ENCODE measurements at places on chromosomes 16 and 17.

DNA sequence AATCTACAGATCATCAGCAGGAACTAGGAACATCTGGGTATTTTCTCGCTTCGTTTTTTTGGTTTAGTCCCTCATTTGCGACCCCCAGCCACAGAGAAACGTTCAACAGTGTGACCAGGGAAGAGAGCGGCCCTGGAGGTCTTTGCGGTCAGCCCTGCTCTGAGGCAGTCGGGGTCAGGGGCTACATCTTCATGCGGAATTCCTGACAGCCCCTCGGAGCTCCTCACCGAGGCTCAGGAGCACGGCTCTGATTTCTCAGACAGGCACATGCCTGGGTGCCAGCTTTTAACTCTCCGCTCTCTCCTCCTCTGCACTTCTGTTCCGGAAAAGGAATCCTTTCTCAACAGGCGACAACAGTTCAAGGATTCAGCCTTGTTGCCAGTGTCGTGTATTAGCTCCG lies 8.0 kb upstream of the WDR45B start:
- DNase-seq = no peak

DNA sequence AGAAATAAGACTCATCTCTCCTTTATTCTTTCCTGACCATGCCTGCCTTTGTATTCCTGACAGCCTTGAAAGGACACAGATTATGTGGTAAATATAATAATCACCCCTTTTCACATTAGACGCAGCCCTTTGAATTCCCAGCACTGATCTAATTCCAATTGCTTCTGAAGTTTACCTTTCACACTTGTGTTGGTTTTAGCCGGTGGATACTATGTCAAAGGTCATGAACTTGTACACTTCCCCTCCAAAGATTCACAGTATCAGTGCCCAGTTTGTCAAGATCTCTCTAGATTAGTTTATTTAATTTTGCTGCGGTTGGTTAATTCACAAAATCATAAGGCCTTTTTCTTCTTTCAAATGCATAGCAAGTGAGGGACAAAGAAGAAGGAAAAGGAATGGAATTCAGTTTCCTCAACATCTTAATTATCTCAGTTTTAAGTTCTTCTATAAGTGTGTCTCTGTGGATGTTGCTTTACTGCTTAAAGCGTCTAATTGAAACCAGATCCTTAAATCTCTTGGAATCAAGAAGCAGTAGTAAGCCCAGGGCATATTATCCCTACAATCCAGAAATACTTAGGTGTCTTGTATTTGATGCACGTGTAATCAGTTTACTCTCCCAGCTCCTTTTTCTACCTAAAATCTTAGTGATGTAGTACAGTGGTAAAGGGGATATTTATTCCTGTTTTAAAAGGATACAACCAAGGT lies 174.3 kb upstream of the TBX2 start:
- no peak for DNase-seq

- peak; percentile 41 for DNase-seq
Observed at GRCh38 chr16:630815-631405, at the start of gene WFIKKN1. Gene WFIKKN1, plus strand, starts transcription at chr16:630985. Its CDS starts 269 bp downstream, at chr16:631254.

- peak; percentile 60 for DNase-seq
Observed at GRCh38 chr16:346587-346986, 5.9 kb downstream of the AXIN1 start.

DNA sequence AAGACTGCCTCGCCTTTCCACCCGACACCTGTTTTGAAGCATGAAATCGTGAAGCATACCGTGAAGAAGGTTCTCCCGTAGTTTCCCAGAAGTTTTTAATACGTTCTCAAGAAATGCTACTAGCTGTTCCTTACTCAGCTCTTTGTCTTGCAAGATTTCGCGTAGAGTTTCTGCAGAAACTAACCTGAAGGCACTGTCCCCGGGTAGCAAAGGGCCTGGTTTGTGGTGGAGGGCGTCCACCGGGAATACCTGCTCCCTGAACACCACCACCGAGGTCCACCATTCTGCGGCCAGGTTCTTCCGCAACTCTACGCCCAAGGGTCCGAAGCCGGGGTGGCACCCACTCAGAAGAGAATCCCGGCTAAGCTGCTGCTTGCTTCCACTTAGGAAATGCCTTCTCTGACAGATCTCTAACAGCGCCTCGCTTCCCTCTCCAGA lies 487 bp downstream of the POLG2 start:
- peak; percentile 39 for DNase-seq

DNA sequence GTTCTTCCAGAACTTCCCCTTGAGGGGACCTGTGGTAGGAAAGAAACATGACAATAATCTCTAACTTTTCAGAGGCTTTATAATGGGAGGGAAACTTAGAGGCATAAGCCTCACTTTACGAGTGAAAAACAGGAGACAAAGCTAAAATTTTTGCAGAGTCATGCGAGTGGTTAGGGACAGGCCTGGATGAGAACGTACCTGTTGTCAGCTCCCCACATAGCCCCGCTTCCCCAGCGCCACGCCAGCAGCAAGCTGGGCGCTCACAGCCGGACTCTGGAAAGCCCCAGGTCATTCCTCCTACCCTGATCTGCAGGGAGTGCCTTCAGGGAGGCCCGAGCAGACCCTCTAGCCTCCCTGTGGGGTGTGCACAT lies 53.6 kb downstream of the LDHD start:
- no peak for DNase-seq

DNA sequence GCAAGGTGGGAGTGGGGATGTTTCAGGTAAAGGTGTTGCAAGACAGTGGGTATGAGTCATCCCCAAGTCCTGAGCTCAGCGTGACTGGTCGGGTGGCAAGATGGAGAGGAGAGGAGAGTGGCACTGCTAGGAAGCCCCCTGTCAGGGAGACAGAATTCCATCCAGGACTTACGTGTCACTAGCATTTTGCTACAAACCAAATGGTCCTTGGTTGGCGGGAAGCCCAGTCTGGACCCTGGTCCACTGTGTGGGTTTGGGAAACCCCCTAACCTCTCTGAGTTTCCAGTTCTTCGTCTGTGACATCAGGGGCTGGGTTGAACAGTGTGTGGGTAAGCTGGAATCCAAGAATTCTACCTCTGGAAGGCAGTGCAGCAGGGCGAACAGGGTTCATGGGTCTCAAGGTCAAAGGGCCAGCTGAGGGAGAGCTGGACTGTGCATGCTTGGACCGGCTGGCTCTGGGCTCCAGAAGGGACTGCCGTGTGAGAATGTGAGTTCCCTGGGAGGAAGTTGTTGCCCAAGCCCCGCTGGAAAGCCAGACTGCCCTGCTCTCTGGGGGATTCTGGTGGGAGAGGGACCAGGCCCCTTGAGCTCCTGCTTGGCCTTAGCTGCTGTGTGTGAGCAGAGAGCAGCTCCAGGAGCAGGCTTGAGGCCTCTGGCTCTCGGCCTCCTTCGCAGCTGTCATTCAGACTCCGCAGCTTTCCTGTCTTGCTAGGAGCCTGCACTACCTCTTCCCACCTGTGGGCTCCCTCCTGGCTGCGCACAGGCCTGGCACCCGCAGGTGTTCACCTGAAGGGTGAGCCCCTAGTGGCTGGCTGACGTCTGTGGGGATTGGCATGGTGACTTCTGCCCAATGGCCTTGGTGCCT lies 84.6 kb downstream of the NT5M start:
- DNase-seq = peak; percentile 72

- DNase-seq = peak; percentile 19
Observed at GRCh38 chr17:4604111-4604644, 19.8 kb downstream of the SMTNL2 start.

- no peak for DNase-seq
Observed at GRCh38 chr17:38766341-38766740, 13.8 kb downstream of the PSMB3 start.

- no peak for DNase-seq
Observed at GRCh38 chr17:66018786-66019185, 173.1 kb downstream of the CEP112 start.

- peak; percentile 32 for DNase-seq
Observed at GRCh38 chr16:5738586-5738985, 641.0 kb upstream of the EEF2KMT start.

DNA sequence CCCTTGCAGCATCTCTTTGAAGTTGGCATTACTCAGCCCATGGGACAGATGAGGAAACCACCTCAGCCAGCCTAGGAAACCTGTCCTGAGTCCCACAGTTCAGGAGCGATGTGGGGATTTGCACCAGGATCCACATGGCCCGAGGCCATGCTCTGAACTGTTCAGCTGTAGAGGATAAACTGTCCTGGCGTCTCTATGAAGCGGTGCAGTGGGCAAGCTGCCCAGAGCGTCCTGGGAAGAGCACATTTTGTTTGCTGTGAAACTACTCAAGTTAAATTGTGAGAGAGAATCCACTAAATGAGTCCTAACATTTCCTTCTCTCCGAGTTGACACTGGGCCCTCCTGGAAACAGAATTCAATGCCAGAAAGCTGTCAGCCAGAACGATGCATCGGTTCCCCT lies 276.6 kb upstream of the TNRC6C start:
- no peak for DNase-seq

DNA sequence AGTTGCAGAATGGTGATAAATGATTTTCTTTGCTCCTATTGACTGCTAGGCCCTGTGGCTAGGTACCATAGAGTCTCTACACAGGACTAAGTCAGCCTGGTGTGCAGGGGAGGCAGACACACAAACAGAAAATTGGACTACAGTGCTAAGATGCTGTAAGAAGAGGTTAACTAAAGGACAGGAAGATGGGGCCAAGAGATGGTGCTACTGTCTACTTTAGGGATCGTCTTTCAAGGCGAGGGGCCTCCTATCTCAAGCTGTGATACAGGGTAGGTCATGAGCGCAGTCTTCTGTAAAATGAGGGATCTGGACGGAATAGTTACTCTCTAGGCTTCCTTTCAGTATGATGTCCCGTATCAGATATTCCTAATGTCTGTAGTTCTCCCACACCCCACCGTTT lies 817 bp downstream of the NME1 start:
- DNase-seq = no peak

GRCh38 chr17:37792787-37793186 lies 47.9 kb upstream of the HNF1B start:
- DNase-seq = peak; percentile 92

GRCh38 chr17:18362698-18363100 lies 651 bp downstream of the SHMT1 start:
- peak; percentile 82 for DNase-seq
